ENCODE measurements at places on chromosomes 13 and 19.

DNA sequence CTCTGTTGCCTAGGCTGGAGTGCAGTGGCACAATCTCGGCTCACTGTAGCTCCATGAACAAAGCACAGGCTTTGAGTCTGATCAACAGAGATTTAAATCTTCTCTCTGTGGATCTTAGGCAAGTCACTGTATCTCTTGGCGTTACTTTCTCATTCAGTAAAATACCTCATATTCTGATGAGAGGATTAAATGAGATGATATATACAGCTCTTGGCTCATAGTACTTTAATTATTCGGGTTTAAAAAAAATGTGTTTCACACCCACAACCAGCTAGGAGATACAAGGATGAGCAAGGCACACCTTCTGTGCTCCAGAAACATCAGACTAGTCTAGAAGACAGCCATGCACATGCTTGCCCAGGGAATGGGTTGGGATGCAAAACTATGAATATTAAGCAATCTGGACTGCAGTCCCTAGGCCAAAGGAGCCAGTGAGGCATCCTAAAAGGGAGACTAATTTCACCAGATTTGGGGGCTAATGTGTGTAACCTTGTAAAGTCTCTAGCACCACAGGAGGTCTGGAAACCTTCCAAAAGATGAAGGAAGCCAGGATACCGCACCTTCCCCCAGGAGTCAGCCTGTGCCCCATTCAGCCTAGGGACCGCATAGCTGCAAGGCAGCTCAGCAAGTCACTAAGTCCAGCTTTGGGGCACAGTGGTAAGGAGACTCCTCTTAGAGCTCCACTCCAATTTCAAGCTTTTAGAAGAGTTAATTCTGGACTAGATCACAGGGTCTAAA is 2.5 kb downstream of the VPS36 start:
- no peak for DNase-seq

DNA sequence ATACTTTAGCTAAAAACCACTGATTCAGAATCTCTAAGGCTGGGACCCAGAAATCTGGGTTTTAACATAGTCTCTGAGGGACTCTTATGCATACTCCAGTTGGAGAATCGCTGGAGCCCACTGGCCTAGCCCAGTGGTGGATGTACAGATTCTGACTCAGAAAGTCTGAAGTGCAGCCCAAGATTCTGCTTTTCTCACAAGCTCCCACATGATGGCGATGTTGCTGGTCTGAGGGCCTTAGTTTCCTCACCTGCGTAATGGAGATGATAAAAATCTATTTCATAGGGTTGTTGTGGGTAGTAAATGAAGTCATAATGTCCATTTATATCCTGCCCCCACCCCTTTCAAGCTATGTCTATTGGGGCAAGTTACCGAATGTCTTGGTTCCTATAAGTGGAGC is 7.7 kb upstream of the CDADC1 start:
- DNase-seq = no peak

DNA sequence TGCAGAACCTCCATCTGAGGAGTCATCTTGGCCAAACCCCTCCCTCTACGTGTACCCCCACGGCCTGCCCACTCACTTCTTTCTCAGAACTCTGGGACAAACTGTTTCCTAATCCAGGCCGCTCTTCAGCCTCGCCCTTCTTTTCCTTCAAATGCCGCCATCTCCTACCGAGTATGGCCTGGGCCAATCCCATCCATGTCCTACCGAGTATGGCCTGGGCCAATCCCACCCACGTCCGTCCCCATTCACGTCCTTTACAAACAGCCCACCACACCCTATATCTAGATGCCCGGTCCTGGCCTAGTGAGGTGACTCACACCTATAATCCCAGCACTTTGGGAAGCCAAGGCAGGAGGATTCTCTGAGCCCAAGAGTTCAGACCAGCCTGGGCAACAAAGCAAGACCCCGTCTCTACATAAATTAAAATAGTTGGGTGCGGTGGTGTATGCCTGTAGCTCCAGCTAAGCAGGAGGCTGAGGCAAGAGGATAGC is 1.1 kb downstream of the TMEM160 start:
- no peak for DNase-seq

GRCh38 chr13:81676008-81676407 is 1335.1 kb upstream of the SPRY2 start:
- no peak for DNase-seq

- no peak for DNase-seq
Observed at GRCh38 chr13:34990399-34991214, 48.5 kb downstream of the NBEA start.

DNA sequence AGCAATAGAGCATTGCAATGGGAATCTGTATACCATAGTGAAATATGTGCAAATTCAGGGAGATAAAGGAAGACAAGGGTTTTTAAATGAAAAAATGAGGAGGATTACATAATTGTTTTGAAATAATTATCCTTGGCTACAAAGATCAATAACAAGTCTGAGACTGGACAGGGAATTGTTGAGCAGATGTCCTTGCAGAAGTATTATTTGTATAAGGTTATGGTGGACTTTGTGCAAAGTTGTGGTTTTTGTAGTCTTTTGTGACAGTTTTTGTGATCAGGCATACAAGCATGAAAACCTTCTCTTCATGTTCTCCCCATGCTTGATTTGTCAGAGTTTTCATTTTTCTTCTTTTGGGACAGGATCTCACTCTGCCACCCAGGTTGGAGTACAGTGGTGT is 25.3 kb upstream of the ZNF780A start:
- DNase-seq = no peak

- DNase-seq = no peak
Observed at GRCh38 chr19:45467115-45467455, 711 bp upstream of the FOSB start.

- DNase-seq = no peak
Observed at GRCh38 chr13:44762911-44763310, 186.8 kb upstream of the TSC22D1 start.

GRCh38 chr19:43751466-43752220 is 3.1 kb downstream of the SMG9 start:
- no peak for DNase-seq

GRCh38 chr19:31560086-31561060 is 211.1 kb upstream of the TSHZ3 start:
- DNase-seq = no peak

GRCh38 chr19:3783660-3784584 is 2.3 kb downstream of the MATK start:
- no peak for DNase-seq

DNA sequence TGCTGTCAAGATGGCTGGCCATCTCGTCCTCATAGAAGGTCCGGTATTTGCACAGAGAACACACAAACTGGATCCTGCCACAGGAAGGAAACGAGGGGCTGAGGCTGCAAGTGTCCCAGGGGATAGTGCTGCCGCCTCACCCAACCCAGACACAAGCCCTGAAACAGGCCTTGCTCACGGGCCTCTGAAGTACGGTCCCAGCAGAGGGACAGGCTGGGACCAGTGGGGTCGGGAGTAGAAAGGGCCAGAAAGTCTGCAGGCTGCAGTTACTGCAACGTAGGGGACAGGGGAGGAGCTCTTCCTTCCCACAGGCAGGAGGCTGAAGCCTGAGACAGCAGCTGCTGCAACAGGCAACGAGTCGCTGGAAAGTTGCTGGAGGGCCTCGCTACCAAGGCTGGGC is 18.2 kb upstream of the AKAP8 start:
- no peak for DNase-seq

DNA sequence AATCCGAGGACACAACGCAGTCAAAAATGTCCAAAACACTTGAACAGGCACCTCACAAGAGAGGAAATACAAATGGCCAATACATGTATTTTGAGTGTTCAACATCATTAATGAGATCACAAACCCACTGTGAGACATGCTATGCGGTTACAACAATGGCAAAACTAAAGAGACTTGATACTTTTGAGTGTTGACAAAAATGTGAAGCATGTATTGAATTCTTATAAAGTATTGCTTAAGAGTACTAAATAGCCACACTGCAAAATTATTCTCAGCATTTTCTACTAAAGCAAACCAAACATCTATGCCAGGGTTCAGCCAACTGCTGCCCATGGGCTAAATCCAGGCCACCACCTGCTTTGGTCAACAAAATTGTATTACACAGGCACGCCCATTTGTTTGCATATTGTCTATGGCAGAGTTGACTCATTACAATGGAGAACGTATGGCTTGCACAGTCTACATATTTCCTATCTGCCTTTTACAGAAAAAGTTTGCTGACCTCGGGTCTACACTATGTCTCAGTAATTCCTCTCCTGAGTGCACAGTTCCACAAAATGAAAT is 135.3 kb downstream of the B3GLCT start:
- no peak for DNase-seq

Measured in BJ (cell line).